ENCODE measurements at places on chromosomes 6 and 20.

- DNase-seq = no peak
Observed at GRCh38 chr20:44833437-44833836, 23.1 kb upstream of the RIMS4 start.

DNA sequence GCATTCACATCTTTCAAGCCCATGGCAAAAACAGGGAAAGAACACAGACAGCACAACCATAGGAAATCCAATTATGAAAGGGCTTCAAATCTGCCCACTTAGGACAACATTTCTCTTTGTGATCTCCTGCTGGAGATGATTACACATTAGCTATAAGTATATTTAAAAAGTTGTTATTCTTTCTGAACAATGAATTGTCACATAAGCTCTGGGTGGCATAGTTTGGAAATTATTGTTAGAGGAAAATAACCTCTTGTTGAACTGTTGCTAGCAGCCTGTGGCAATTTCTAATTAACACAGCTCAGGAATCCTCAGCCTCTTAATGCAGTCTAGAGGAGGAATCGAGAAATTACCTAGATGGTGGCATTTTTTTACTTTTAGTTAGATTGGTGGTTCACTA is 54.9 kb downstream of the BCAS1 start:
- DNase-seq = no peak

DNA sequence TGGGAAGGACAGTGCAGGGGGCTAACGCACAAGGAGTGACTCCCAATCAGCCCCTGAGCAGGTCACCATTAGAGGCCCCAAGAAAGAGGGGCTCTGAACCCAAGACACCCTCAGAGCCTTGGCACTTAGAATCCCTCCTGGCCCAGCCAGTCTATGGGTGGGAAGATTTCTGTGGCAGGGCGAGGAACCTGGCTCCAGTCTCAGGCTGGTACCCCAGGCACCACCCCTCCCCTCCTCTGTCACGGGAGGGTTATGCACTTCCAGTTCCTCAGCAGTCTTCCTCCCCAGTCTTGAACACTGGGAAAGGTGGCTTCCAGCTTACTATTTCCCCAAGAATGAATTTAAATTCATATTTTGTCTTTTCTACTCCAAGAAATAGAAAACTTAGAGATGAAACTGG is 27.6 kb upstream of the SSTR4 start:
- DNase-seq = no peak

DNA sequence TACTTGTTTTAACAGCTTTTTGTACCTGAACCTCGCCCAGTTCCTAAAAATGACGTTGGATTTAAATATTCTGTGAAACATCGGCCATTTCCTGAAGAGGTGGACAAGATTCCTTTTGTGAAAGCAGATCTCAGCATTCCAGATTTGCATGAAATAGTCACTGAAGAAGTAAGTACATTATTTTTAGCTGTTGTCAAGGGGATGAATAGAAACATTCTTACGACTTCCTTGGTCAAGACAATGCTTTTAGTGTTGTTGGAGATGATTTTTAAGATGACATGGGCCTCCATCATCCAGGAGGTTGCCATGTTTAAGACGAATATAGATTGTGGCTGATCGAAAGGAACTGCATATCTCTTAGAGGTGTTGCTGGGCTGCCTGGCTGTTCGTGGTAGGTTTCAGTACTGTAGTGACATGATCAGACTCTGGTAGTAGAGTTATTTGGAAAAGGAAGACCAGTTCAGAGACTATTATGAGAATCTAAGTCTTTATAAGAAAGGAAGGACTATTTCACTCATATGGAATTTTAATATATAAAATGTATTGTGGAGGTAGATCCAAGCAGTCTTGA is 29.9 kb upstream of the ADIG start:
- no peak for DNase-seq

- DNase-seq = peak; percentile 12
Observed at GRCh38 chr20:2559651-2560050, 23.3 kb downstream of the TMC2 start.

GRCh38 chr20:8326899-8327298 is 194.8 kb downstream of the PLCB1 start:
- DNase-seq = no peak

- no peak for DNase-seq
Observed at GRCh38 chr6:36559011-36559793, 11.9 kb upstream of the STK38 start.
